ENCODE measurements at places on chromosomes 6 and 20.

DNA sequence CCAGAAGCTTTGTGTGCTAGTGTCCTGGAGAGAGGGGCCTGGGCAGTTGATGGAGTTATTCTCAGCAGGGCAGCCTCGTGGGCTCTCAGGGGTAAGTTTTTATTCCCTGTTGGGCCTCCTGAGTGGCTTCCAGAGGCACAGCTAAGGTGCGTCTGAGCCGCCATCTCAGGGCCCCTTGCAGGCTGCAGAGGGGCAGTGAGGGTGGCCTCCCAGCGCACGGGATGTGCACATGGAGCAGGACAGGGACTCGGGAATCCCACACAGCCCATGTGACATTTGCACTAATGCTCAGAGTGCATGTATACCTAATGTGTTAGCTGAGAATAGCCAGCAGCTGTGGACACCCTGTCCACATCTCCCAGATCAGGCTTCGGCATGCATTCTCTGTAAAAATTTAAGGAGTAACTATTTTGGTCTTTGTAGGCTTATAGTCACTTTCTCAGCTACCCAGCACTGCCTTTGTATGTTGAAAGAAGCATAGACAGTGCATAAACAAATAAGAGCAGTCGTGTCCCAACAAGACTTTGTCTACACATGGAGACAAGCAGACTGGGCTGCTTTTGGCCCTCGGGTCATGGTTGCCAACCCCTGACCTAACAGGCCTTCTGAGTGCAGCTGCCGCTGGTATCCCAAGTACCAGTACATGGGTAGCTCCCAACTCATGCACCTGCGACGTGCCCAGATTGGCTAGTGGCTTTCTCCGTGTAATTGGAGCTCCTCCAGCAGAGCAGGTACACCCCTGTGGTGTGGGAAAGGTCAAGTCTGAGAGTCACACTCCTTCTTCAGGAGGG, 18.6 kb upstream of the CST9L start:
- DNase-seq: no peak

GRCh38 chr6:91865889-91866288, 1279.0 kb upstream of the MAP3K7 start:
- DNase-seq: no peak

- DNase-seq: no peak
Measured at GRCh38 chr6:64538722-64539121, 903.1 kb downstream of the PHF3 start.

GRCh38 chr20:34689486-34689885, 12.6 kb upstream of the PIGU start:
- no peak for DNase-seq

DNA sequence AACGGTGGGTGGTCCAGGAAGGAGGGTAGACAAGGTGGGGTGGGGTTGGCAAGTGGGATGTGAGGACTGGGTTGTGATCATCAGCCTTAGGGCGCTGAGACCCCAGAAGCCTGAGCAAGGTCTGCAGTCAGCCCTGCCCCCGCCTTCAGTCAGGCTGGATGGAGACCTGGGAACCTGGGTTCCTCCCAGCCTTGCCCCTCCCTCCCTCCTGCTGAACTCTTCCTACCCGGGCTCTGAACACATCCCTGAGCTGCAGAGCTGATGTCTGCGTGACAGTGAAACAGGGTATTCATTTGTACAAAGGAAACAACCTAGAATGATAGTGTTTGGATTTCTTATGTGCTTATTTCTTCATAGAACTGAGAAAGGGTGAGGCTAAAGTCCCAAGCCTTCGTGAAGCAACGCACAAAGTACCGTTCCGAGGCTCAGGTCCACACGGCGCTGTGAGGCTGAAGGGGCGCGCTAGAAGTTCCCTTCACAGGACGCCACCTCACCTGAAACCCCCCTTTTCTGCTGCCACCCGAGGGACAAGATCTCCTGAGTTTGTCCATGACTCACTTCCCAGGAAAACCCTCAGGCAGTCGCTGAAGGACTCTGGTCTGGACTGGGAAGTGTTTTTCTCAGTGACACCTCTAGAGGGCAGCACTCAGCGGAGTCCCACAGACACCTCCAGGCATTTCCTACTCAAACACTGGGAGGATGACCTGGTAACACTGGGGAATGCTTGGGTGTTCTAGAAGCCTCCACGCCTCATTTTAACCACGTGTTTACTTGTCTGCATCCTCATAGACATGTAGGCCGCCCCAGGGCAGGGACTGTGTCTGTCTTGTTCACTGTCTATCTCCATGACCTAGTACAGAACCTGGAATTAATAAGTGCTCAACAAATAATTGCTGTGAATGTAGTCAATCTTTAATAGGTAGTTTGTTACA, 1.2 kb downstream of the GSTA5 start:
- DNase-seq: peak; percentile 8

DNA sequence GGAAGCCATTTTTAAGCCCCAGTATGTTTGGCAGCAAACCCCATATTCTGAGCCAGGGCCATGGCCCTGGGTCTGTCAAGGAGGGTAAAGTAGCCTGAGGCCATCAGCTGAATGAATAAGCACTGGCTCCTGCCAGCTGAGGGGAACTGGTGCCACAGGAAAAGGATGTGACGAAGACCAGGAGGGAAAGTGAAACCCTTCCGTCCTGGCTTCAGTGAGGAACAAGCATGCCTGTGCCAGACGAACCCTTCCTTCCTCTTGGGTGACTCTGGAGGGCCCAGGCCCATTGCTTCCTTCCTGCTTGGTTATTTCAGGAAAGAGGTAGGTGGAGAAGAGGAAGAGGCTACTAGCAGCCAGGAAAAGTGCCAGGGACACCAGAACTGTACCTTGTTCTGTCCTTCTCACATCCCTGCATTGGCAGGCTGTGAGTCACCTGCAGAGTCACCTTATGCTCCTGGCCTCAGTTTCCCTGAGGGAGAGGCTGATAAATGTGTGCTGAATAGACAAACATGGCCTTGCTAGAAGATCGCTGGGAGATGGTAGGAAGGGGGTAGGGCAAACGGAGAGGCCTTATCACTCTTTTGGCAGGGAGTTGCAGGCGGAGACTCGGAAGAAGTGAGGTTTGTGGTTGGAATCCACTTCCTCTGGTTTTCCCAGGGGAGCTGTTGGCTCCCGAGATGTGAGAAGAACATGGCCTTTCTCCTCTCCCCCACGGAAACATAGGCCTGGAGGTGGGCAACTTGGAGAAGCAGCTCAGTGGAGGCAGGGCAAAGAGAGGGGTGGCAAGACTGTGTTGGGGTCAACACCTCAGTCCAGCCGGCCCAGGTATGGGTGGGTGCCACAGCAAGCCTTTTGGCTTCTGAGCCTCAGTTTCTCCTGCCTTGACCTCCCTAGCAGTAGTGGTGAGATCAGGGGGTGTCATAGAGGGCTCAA, 37.4 kb downstream of the COX4I2 start:
- DNase-seq: peak; percentile 71

DNA sequence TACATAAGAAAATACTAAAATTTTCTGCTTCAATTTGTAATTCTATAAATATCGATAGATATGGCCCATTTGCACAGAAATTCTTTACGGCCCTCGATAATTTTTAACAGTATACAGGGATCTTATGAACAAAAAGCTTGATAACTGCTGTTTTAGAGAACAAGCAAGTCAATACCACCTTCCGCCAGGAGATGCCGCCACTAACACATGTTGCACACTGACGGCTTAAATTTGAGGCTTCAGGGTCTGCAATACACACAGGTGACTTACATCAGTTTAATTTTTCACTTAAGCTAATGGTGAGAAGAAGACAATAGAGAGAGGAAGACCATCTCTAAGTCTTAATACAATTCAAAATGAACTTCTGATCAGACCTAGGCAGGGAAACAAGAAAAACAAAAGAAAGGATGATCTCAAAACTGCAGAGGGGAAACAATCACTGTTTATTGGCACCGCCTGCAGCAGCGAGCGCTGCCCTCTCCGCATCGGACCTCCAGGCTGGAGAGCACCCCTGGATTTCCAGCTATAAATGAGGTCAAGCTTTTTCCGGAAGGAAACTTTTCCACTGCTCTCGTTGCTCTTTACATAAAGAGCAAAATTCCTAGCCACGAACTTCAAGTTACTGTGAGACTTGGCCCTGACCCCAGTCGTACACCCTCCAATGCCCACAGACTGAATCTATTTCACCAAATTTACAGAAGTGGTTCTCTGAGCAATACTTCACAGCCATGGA, 53.9 kb downstream of the OTOR start:
- DNase-seq: peak; percentile 46

DNA sequence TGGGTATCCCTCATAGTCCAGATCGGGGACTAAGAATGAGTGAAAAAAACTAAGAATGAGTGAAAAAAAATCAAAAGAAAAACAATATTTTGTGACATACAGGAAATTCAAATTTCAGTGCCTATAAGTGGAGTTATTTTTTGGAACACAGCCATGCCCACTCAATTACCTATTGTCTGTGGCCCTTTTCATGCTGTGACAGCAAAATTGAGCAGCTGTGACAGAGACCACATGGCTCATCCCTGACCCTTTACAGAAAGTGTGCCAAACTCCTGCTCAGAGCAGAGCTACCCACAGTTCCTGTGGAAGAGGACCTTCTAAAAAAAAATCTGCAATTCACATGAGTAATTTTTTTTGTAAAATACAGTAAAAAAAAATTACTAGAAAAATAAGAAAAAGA, 1.4 kb downstream of the NCR2 start:
- DNase-seq: no peak

- no peak for DNase-seq
Measured at GRCh38 chr6:157769776-157770426, 53.1 kb upstream of the SNX9 start.

DNA sequence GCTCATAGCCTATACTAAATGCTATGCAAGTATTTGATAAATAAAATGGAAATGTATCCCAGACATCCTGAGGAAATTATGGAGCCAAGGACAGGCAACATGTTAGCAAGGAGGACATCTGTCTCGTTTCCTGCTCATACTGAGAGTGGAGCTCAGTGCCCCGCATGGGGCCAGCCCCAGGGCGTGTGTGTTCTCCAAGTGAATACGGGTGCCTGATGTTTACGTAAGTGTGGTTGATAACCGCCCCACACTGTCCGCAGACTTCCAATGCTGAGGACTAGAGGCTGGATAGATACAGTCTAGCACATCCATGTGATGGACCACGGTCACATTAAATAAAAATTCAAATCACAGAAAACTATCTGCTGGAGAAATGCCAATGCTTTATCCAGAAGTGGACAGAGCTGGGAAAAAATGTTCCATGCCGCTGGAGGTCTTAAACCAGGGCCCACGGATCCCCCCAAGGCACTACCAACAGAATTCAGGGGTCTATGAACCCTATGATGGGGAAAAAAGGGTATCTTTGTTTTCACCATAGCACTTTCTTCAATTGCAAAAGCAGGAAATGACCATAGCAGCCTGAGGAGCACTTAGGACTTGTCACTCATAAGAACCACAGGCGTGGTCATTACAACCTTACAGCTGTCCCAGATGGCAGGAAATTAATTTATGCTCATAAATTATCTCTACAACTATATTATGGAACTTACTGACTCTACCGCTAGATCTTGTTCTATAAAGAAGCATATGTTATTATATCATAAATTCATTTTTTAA, 24.9 kb downstream of the TGM2 start:
- no peak for DNase-seq

GRCh38 chr6:149448821-149449453, 35.9 kb downstream of the ZC3H12D start:
- no peak for DNase-seq

DNA sequence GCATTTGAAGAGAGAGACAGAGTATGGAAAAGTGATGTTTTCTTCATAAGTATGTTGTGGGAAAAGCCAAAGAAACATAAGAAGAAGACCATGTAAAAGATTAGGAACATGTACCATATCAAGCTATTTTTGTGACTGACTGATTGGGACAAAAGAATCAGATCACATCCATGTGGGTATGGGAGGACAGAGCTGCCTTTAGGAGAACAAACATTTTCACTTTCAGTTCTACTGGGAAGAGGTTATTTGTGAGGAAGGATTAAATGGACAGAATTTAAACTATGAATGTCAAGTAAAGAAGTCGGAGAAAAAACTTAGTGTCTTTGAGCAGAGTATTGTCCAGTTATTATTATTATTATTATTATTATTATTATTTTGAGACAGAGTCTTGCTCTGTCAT, 124.4 kb upstream of the HCRTR2 start:
- no peak for DNase-seq

DNA sequence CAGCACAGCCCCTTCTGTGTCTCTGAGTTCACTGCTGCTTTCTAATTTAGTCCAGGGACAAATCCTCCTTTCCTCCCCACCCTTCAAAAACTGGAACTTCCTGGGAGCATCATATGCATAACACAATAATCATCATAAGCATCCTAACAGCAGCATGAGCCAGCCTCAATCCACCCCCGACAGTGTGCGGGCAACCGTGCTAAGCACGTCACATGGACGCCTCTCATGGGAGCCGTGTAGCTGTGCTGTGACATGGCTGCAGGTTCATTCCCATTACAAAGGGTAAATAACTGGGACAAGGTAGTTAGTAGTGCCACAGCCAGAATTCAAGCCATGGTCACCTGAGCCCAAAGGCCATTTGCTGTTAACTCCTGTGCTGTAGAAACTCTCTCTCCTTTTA, 24.5 kb upstream of the ULBP3 start:
- DNase-seq: no peak

GRCh38 chr6:169898788-169899480, 147.5 kb downstream of the ERMARD start:
- DNase-seq: peak; percentile 36

DNA sequence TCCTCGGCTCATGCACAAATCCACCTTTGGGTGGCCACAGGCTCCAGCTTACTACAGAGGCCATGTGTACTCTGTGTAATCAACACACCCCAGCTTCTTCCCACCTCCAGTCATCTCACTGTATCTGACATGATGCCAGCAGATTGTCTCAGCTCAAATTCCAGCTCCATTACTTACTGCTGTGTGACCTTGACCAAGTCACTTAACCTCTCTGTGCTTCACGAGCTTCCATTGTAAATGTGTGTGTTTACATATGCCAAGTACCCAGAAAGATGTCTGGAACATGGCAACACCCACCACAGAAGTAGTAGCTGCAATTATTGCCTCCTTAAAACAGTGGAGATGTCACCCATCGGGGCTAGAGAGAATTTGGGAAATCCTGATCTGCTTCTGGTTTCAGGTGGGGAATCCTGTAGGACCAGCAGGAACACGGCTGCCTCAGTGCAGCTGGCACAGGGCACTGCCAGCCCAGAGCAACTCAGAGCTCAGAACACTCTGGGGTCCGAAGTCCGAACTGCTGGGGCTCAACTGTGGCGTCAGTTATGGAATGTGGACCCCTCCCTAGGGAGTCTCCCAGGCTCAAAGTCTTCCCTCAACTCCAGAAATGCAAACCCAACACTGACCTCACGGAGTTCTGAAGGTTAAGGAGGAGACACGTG, 21.2 kb upstream of the HLA-B start:
- no peak for DNase-seq

- DNase-seq: peak; percentile 26
Measured at GRCh38 chr20:878511-879307, 37.4 kb downstream of the ANGPT4 start.

DNA sequence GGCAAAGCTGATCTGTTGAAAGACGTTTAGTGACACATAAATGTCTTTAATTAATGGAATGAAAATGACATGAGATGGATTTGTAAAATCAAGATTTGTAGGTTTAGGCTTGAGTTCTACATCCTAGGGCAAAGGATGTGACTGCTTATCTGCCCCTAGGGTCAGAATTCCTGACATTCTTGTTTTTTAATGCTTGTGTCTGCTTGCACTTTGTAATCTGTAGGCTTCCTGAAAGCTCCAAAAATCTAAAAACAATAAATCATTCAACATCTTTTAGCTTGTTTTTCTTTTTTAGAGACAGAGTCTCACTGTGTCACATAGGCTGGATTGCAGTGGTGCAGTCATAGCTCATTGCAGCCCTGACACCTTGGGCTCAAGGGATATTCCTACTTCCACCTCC, 107.9 kb upstream of the MLIP start:
- DNase-seq: peak; percentile 63
